BJ (cell line): ENCODE measurements at places on chromosomes 3 and 15.

- DNase-seq, result no peak
These were observed 364.0 kb upstream of the RBMS3 start for GRCh38 chr3:28916713-28917499.

GRCh38 chr15:78620527-78621421 lies at the start of gene CHRNA3:
TSS of gene CHRNA3 (minus strand) at chr15:78620996. CDS start at chr15:78620794, 202 bp downstream.
- no peak for DNase-seq

DNA sequence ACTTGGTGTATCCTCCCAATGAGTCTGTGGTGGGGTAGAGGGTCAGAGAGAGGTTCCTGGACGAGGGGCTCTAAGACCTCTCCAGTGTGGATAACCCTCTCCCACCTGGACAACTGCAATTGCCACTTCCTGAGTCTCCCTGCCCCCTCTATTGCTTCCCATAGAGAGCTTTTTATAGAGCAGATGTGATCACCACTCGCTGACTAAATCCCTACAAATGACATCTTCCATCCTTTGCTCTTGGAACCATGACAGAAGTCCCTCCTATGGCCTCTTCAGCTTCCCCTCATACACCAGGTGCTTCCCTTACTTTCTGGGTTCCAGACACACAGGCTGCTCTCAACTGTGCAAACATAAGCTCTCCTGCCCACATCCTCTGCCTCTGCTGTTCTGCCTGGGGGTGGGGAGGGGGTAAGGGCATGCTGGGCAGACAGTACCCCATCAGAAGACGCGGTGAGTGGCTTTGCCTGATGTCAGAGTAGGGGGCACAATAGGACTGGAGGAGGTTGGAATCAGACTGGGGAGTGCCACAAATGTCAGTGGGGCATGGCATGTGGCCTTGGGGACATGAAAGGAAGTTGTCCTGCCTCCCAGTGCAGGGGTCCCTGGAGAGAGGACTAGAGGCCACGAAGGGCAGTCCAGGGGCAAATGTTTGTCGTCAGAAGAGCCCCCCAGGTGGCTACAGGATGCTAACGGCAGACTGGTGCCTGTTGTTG lies 15.2 kb downstream of the ITIH3 start:
- DNase-seq, result no peak

- DNase-seq, result no peak
These were observed 174.9 kb upstream of the SNTN start for GRCh38 chr3:63477494-63478129.

DNA sequence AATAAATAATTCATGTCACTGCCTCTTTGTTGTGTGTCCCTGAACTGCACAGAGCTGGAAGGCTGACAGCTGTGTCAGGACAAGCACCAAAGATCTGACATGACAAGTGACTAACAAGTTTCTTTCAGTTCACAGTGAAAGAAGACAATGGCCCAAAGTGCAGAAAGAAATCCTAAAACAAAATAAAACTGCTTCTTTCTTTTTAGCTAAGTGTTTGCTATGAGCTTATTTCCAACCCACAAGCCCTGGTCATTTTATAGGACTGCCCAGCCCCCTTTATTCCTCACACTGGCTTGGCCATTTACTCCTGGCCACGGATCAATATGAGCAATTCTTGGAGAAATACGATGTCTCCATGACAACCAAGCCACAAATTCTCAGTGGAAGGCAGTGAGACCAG lies 238.5 kb downstream of the WDR72 start:
- no peak for DNase-seq

- DNase-seq, result no peak
These were observed 6.4 kb upstream of the SH2D7 start for GRCh38 chr15:78085928-78086327.

GRCh38 chr3:179697736-179698332 lies 45.0 kb downstream of the USP13 start:
- DNase-seq, result no peak

GRCh38 chr3:34109021-34109420 lies 310.6 kb downstream of the PDCD6IP start:
- no peak for DNase-seq

- DNase-seq, result no peak
These were observed 503.9 kb upstream of the MDFIC2 start for GRCh38 chr3:70816346-70816745.

DNA sequence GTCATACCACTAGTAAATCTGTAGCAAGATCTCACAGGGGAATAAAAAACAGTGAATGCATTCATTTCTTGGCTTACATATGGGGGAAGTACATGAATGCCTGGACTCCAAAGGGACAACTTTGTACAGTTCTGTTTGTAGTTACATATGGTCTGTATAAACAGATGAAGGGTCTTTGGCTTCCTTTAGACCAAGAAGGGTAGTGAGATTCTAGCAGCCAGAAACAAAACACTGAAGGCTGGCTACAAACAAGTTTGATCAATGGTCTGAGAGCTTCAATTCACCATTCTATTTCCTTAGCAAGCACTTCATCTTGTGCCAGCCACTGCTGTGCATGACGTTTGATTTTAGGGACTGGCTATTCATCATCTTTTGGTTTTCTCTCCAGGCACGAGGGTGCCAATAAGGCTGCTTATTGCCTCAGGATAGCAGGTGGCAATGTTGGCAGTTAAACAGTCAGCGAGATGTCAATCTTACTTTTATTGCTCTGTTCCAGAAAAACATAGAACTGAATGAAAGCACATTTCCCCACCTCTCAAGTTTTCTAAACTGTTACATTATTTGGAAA lies 313.7 kb upstream of the COL8A1 start:
- DNase-seq, result no peak

DNA sequence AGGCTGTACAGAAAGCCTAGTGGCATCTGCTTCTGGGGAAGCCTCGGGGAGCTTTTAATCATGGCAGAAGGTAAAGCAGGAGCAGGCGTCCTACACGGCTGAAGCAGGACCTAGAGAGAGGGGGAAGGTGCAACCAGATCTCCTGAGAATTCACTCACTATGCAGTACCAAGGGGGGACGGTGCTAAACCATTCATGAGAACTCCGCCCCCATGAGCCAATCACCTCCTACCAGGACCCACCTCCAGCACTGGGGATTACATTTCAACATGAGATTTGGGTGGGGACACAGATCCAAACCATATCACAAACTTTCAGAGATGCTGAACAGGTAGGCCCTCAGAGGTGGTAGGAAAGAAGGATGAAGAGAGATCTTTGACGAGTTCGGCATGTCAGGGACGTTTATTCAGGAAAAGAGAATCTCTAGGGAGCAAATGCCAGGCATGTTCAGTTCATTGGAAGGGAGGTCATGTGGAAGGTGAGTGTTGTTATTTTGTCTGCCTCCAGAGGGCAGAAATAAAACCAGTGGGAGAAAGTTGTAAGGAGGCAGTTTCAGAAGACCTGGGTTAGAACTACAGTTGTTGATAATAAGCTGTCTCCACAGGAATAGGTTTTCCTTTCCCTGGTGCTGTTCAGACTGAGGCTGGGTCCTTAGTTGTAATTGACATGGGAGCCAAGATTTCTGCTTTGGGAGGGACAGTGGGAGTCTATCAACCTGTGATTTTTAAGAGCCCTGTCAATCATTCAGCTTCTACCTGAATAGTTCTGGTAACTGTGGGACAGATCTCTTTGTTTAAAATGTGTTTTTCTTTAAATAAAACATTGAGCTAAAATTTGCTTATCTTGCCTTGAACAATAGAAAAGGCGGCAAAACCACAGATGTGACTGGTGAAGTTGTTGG lies 4.3 kb upstream of the FNDC3B start:
- DNase-seq, result no peak

DNA sequence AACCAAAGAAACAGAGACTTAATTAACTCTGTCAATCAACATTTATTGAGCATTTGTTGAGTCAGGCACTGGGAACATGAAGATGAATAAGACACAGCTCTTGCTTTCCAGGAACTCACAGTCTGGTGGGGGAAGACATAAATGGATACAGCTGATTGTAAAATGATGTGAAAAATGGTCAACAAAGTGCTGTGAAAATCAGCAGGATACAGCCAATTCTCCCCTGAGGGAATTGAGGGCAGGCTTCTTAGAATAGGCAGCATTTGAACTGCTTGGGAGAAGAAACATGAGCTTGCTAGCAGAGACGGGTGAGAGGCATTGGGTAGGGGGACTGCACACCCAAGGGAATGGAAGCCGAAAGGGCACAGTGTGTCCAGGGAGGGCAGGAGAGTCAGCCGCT lies 41.1 kb downstream of the MFSD1 start:
- DNase-seq, result no peak
